KBM-7 (cell line): ENCODE measurements at places on chromosomes 12 and 14.

DNA sequence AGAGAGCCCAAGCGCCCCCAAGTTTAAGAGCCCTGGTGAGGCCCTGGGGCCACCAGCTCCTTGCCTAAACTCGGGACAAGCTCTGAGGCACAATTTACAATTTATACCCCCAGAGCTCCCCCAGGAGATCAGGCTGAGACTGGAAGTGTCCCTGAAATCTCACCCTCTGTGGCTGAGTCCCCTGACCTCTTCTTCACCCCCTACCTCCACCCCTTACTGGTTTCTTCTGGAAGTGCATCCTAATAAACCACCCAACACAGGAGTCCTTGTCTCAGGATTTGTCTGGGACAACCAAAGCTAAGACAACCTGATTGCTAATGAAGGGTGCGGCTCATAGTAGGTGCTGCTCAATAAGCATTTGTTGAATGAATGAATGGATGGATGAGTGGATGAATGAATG, 206.4 kb downstream of the BCL11B start:
- DNase-seq, result no peak

GRCh38 chr12:8077207-8077606, 4.9 kb upstream of the NECAP1 start:
- DNase-seq, result no peak

GRCh38 chr12:75892731-75893408, 138.7 kb downstream of the PHLDA1 start:
- peak; percentile 83 for DNase-seq

DNA sequence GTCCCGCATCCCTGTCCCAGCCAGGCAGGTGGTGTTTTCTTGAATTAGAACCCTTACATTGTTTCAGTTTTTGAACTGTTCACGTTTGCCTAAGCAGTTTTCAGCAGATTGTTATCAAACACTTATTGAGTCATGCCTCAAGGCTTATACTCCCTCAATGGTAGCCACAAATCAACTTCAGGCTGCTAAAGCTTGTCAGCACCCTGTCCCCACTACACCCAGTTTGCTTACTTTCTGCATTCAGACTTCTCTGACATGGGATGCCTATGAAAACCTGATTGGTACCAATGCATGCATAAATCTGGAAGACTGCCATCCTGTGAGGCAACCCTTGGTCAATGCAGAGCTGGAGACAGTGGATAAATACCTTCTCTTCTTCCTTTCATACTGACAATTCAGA, 225.4 kb downstream of the BTG1 start:
- no peak for DNase-seq

- DNase-seq, result no peak
These were observed 30.4 kb downstream of the RAP1B start for GRCh38 chr12:68641138-68641537.

DNA sequence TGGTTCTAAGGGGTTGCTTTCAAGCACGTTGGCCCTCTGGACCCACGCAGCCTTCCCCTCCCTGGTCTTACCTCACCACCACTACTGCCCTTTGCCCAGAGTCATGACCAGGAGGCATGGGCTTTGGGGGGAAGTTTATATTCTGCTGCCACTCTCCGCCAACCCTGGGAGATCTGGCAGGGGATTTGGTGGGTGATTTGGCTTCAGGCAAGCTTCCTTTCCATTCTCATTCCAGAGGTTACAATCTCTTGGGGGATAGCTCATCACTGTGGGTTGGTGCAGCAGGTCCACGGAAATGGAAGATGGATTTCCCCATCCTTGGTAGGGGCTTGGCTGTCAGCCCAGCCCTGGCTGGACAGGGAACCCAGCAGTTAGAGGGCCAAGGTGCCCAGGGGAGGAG, 6.3 kb downstream of the PAH start:
- DNase-seq, result no peak

- no peak for DNase-seq
These were observed 248.6 kb downstream of the ZFP36L1 start for GRCh38 chr14:68544081-68544892.

DNA sequence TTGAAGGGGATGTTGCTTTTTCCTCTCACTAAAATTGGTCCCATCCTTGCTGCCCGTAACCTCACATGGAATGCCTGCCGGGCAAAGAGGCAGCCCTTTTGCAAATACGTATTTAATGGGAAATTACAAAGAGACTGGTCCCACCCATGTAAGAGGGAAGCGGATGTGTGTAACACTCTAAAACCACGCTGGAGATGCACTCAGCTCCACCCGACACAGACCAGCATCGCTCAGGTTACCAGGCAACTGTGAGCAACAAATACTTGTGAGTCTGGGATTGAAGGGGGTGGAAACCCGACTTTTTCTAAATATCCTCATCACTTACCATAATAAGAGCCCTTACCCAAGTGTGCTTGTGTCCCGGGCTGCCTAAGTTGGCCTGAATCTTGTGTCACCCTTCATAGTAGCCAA, 47.7 kb downstream of the ELK3 start:
- DNase-seq, result no peak

- no peak for DNase-seq
These were observed 80.5 kb downstream of the FBXO33 start for GRCh38 chr14:39351708-39352107.

DNA sequence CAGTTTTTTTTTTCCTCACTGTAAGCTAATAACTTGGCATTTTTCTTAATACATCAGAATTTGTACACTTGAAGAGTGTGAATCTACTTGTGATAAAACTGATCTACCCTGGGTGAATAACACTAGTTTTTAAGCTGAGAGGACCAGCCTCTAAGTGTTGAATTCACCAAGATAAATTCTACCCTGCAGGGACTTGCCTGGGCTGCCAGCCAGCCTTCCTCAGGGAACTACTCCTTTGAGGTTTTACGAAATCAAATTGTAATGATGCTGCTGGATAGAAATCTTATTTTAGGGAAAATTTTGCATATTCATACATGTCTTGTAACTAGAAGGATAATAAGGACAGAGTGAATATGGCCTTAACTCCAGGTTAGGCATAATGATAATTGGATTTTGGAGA, 1.9 kb downstream of the MED21 start:
- no peak for DNase-seq

DNA sequence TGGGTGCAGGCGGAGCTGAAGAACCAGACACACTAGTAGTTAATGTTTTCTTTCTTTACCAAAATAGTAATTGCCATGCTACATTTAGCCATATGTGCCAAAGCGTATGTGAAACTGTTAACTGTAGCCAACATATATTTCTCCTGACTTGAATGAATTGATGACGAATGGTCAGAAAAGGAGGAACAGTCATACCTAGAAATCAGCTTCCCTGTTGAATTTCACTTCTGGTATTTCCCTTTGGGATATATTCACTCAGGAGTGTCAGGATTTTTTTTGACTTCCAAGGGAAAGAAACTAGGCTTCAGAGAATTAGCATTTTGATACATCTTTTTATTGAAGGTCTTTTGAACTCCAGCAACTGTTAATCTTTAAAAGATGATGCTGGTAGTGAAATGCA, 87.0 kb downstream of the ERC1 start:
- DNase-seq, result no peak

GRCh38 chr12:10740182-10740581, 17.1 kb upstream of the YBX3 start:
- DNase-seq, result no peak

- DNase-seq, result peak; percentile 96
These were observed 8.5 kb downstream of the KLHL33 start for GRCh38 chr14:20427231-20428009.

- no peak for DNase-seq
These were observed 236.4 kb downstream of the PCNX1 start for GRCh38 chr14:71143381-71144290.

- no peak for DNase-seq
These were observed 271.0 kb downstream of the APAF1 start for GRCh38 chr12:98916106-98916505.

GRCh38 chr12:57254506-57255280, 3.7 kb upstream of the STAC3 start:
- no peak for DNase-seq

- DNase-seq, result no peak
These were observed 308.2 kb downstream of the GLT1D1 start for GRCh38 chr12:129161511-129161910.
